ENCODE measurements at places on chromosomes 6 and 20.

- DNase-seq, result no peak
Measured at GRCh38 chr6:156953127-156953478, 175.9 kb downstream of the ARID1B start.

GRCh38 chr20:57882451-57883161 lies 172.8 kb upstream of the PMEPA1 start:
- DNase-seq, result no peak

DNA sequence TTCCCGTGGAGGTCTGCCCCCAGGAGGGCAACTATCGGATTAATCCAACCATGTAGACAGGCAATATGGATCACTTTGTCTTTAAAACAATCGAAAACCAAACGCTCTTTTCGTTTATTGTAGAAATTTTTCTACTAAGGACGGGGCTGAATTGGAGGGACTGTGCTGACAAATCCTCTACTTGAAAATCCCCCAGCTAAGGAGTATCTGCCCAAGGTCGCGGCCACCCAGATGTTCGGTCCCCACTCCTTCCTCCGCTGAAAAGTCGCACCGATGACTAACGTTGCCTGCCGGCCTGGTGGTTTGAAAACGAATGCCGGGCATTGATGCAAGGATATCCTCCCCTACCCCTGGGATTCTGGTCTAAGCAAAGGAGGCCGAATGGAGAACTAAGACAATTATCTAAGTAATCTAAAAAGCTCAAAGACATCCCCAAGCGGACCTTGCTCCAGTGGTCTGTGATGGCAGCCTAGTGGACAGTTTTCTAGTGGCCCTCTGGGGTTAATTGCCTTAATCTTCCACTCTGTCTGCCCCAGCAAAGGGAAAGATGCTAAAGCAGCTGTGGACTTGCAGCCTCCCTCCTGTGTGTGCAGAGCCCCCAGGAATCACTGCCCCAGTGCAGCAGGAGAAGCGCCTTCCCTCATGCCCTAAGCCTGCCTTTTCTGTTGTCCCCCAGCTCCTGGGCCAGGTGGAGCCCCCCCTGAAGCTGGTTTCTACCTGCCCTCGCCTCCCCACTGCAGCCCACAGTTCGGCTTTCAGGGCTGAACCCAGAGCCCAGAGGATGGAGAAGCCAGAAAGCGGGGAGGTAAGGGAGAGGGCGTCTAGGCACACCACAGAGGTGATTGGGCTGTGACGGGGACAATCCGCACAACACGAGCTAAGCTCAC lies 3.6 kb upstream of the FOXC1 start:
- DNase-seq, result no peak

DNA sequence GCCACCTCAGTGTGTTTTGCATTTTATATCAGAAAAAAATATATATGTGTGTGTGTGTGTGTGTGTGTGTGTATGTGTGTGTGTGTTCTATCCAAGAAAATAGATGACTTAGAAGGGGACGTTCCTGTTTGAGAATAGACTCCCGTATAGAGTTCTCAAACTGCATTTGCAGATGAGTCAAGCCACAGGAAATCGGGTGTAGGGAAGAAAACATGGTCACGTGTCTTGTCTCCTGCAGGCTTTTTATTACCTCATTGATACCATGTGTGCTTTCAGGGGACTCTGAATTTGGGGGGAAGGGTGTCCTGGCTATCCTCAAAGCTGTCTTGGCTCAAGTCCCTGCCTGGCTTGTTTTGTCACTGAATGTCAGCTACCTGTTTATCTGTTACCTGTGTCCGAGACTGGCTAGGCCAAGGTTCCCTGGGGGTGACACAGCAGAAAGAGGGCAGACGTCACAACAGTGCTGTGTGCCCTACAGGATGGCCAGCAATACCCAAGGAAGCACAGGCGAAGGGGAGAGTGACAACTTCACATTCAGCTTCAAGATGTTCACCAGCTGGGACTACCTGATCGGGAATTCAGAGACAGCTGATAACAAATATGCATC lies 55.7 kb upstream of the NOP56 start:
- DNase-seq, result no peak

DNA sequence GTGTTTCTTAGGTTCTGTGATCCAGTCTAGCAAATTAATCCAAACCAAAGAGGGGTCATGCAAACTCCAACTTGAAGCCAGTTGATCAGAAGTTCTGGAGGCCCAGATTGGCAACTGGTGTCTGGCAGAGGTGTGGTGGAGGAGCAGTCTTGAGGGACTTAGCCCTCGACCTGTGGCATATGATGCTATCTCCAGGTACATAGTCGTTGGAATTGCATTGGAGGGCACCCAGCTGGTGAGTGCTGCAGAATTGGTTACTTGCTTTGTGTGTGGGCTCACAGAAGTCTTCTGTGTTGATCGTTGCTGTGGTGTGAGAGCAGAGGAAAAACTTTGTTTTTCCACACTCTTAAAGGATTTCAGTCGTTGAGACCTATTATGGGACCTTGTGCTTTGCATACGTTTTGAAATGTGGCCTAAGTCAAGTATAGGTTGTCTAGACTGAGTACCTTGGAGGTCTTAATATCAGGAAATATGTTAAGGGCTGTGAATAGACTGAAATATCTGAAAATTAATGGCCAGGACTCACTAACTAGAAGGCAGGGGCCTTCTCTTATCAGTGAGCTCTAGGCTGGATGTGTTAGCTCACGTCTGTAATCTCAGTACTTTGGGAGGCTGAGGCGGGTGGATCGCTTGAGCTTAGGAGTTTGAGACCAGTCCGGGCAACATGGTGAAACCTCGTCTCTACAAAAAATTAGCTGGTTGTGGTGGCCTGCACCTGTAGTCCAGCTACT lies 7.8 kb downstream of the PANK2 start:
- DNase-seq, result no peak

GRCh38 chr6:10838794-10839333 lies 525 bp upstream of the MAK start:
- DNase-seq, result no peak

DNA sequence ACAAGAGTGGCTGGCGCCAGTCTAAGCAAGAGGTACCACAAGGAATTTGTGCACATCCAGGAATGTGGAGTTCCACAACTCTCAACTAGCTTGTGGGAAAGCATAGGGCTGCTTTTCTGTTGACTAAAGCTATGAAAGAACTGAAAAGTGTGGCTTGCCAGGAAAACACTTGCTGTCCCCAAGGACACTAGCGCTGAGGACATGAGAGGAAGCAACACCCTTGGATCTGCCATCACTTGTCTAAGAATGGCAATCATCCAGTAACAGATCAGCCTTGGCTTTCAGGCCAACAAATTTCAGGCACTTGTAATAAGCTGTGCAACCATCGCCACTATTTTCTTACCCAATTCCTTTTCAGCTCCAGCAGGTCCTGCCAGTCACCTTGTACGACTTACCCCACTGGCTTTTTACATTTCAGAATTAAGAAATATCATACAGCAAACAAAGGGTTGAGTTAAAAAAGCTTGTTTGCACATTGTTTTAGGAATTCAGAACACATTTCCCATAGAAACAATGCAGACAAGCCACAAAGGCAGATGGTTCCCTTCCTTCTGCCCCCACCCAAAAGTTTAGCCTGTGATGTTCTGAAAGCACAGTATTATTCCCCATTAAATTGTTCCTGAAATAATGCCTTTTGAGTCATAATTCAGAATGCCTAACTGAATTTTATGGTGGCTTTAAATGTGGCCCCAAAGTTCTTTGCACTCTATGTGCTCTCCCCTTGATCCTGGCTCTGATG lies 57.9 kb upstream of the SSTR4 start:
- no peak for DNase-seq

- DNase-seq, result no peak
Measured at GRCh38 chr6:68326762-68327161, 308.3 kb upstream of the ADGRB3 start.

GRCh38 chr6:158083455-158084325 lies 84.4 kb downstream of the SERAC1 start:
- no peak for DNase-seq

DNA sequence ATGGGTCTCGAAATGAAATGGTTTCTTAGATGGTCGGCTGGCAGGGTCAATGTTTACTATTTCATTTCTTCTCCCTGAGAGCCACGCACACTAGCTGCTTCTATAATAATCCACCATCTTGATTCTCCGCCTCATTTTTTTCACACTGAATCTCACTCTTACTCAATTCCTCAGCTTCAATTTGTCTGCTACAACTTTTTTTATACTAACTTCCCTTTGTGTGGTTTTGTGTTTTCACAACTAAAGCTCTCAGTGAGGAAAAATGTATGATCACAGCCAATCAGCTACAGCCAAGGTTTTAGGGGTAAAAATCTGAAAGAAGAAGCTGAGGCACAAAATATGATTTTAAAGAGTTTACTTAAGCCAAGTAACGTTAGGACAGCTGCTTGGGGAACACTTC lies 1309.4 kb downstream of the EPHA7 start:
- no peak for DNase-seq

DNA sequence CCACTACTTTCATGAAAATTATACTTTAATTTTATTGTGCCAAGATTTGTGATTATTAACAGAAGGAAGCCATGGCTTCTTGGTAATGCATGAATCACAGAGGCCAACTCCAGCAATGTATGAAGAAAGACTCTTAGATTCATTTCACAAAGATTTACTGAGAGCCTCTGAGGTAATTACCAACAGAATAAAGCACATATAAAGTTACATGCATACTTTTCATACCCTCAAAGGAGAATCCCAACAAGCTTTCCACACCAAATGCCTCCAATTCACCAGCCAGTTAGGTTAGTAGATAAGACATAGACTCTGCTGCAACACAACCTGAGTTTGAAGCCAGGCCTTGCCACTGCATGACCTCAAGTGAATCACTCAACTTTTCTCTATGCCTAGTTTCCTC lies 41.9 kb downstream of the HBS1L start:
- no peak for DNase-seq

- DNase-seq, result no peak
Measured at GRCh38 chr6:131972741-131973140, 21.6 kb upstream of the CCN2 start.

DNA sequence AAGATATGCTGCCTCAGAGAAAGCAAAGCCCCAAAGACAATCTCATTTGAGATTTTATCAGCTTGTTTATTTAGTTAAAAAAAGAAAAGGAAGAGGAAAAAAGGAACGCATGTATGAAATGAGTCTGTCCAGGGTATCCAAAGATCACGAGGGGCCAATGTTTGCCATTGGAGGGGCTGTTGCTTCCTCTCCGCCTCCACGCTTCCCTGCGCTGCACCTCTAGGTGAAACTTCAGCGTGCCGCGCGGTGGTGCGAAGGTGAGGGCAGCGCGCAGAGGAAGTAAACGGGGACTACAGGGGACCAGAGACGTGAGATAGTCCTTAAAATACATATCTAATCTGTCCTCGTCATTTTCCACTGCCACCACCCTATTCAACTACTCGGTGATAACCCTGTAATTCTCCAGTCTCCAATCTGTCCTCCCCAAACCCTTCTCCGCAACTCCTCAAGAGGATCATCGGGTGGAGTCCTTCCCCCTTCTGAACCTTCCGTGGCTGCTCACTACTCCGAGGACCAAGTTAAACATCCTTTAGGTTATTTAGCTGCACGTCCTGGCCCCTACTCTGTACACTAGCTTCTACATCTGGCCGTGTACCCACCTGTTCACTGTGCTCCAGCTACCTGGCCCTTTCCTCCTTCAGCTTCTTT lies 1.1 kb upstream of the DCBLD1 start:
- DNase-seq, result no peak

DNA sequence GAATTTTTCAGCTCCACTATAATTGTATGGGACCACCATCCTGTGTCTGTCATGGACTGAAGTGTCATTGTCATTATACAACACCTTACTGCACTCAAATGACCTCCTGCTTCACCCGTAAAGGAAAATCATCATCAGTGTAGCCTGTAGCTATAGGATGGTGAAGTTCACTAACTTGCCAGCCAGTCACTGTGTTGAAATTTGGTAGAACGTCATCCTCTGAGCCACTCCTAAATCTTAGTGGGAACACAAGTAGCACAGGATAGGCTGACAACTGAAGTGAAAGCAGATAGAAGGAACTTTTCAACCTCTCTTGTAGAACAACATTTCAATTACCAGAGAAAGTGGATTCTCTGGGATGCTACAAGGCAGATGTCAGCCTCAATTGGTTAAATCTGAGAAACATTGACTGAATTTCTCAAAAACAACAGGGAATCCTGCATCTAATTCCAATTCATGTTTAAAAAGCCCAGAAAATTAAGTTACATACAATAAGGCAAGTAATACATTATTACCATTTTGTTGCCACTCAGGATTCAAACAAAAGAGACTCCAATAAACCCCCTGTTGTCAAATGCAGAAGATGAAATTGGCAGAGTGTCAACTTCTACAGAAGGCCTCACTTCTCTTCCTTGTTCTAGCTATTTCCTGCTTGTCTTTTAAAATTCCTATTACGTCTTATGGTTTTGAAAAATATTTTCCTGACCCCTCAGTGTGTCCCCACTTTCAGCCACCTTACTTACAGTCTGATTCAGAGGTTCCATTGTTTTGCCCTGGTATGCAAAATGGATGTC lies 647.9 kb upstream of the AGPAT4 start:
- DNase-seq, result no peak

DNA sequence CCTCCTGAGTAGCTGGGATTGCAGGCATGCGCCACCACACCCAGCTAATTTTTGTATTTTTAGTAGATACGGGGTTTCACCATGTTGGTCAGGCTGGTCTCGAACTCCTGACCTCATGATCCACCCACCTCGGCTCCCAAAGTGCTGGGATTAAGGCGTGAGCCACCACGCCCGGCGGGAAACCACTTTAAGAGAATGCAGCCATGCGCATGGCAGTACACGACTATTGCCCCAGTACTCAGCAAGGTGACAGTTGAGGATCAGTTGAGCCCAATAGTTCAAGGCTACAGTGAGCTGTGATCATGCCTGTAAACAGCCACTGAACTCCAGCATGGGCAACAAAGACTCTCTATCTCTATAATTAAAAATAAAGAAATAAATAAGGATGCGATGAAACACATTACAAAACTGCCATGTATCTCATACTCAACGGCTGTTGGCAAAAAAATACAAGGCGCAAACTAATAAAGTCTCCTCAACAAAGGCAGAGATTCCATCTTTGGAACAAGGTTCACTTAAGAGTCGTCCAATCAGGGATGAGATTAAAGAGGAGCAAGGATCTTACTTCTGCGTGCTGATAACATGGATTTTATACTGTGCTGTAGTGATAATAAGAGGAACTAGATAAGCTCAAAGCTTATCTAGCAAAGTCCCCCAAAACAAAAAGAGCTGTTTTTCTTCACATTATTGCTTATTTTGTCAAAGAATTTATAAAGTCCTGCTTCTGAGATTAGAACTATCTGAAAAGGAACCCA lies 51.1 kb downstream of the STAU1 start:
- DNase-seq, result no peak

- no peak for DNase-seq
Measured at GRCh38 chr6:168451805-168452517, 11.0 kb downstream of the SMOC2 start.

DNA sequence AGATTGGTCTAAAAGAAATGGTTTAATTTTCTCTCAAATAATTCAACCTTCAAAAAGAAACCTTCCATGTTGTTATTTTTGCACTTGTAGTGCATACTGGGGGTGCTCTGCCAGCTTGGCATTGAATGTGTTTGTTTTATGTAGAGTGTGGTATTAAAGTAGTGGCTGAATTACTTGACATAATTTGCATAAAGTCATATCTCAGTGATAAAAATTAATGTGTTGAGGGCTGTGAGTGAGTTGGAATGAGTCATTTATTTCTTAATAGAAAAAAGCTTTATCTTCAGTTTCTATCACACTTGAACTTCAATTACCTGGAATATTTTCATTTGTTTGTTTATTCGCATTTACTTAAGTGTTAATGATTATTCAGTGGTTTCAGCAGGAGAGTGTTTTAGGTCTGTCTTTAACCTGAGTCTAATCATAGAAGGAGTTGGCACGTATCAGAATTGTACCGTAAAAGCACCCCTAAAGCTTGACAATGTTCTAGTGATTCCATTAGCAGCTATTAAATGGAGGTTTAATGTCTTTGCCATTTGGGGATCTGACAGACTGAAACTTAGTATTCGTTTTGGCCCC lies 801.2 kb upstream of the FLRT3 start:
- DNase-seq, result no peak
